ENCODE measurements at places on chromosomes 6 and 20.
A peak's percentile ranks its signal among the peaks of the same experiment; 100 is the strongest.

GRCh38 chr20:12394786-12395185 is 477.1 kb downstream of the BTBD3 start:
- no peak for DNase-seq

DNA sequence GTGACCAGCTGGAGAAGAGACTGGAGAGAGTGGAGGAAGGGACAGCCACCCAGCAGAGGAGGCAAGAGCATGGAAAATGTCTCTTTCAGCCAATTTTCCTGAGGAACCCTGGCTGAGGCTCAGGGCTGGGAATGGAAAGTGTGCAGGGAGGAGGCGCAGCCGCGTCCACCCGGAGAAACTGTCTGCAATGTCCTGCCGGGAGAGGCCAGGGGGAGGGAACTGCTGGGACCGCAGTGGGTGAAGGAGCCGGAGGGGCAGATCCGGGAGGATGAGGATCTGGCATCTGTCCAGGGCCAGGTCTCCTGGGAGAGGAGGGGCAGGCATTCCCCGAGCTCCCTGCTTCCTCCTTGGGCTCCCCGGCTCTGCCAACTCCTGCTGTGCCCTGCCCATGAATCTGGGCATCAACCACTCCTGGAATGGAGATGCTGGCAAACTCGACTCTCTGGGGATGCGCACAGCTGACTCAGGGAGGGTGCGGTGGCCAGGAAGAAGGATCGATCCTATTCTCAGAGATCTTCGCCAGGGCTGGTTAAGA is 17.4 kb upstream of the HM13 start:
- DNase-seq, result no peak

GRCh38 chr20:60408435-60408834 is 450.2 kb downstream of the CDH26 start:
- DNase-seq, result no peak

- DNase-seq, result no peak
Observed at GRCh38 chr20:62952968-62953838, 694 bp downstream of the SLC17A9 start.

DNA sequence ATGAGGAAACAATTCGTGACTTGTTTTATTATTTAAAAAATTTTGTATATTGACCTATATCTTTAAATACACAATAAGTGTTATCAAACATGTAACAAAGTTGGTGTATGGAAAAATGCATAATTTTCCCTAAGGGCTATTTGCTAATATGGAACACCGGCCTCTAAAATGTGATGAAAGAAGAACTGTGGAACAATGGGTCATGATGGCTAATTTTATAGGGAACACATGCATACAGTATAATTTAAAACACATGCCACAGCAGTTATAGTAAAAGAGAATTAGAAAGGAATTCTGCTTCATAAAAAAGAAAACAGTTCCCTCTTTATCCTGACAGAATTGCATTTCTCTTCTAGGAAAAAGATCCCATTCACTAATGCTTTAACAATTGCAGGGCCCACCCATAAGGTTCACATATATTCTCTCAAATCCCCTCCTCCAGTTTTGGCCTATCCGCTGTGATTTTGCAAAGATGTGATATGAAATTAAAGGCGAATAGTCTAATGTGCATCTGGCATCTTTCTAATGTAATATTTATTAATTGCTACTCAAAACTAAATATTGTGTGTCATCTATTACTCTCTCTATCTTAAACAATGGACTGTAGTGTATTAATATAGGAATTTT is 628.1 kb upstream of the CITED2 start:
- DNase-seq, result peak; percentile 88

- DNase-seq, result no peak
Observed at GRCh38 chr20:5705827-5706226, 44.4 kb upstream of the SHLD1 start.

DNA sequence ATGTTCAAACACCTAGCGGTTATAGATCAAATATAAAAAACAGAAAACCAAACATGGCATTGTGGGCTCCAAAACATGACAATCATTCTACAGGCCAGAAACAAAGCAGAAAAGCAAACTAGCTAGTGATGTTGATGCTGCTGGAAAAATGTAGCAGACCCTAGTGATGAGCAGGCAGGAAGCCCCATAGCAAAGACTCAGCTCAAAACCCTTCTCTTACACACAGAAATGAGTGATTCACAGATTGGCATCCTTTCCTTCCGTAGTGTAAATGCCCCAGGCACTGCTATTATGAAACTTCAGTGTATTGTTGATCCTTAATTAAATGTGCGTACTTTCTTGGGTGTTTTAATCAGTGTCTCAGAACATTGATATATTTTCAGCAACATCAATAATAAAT is 425.1 kb downstream of the UTRN start:
- peak; percentile 67 for DNase-seq

DNA sequence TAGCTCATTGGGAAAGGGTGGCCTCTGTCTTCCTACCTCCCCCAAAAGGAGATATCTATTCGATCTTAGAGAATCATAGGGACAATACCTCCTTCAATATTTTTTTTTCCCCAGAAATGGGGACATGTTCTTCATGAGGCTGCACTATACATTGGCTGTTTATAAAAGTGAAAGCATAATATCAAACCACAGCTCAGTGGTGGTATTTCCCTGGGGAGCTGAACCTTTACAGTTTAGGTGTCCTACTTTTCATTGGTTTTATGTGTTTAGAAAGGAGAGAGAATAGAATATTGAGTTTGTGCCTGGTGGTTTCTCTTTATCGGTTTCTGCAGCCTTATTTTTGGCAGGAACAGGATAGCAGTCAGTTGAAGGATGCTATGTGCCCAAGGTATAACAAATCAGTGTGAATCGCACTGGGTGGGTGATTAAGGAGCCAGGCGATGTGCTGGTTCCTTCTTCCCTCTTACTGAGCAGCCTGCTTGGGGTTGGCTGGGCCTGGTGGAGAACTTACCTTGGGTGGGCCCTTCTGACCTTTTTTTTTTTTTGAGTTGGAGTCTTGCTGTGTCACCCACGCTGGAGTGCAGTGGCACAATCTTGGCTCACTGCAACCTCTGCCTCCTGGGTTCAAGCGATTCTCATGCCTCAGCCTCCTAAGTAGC is 25.2 kb downstream of the UST start:
- DNase-seq, result no peak
